ENCODE measurements at places on chromosomes 1 and 21.

DNA sequence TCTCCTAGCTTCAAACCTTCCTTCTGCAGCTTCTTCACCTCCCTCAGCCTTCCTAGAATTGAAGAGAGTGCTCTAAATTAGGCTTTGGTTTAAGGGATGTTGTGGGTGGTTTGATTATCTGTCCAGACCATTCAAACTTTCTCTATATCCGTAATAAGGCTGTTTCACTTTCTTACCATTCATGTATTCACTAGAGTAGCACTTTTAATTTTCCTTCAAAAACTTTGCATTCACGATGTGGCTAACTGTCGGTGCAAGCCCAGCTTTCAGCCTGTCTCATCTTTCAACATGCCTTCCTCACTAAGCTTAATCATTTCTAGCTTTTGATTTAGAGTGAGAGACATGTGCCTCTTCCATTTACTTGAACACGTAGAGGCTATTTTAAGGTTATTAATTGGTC, 26.2 kb upstream of the DESI2 start:
- DNase-seq, result no peak

DNA sequence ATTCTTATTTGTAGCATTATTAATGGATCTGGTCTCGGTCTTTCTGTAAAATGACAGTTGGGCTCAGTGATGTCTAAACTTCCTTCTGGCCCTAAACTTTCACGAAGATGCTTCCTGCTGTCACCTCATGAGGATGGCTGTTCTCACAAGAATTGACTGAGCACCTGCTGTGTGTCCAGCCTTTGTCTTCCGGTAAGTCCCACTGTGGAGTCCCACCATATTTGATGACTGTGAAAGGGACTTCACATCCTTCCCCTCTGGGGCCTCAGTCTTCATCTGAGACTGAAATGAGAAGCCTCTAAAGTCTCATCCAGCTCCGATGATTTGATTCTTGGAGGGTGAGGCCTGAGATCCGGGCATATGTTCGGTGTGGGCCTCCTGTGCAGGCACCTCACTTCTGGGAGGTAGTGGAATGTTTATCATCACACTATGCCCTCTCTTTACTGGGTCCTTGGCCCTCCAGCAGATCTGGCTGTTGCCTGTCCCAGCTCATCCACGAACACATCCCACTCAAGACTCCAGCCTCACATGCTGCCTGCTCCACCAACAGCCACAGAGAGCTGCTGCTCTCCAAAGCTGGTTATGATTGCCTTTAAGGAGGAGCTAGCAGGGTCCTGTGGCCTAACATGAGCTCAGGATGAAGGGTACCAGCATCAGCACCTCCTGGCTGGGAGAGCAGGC, 95.8 kb downstream of the KCNN3 start:
- DNase-seq, result no peak

DNA sequence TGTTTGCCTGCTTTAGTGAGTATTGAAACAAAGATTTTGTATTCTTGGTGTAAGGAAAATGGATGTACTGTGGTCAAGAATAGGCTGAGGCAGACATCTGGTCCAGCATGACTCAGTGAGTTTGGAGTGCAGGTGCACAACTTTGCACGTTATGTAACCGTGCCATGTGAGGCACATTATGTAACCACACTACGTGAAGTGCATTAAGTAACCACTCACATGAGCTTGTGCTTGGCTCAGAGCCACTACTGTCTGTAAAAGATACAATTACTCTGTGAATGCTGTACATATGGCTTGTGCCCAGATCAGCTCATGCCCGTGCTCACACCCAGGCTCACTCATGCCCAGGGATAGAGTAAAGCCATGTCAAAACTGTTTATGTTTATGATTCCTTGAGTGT, 216.8 kb downstream of the CTH start:
- no peak for DNase-seq

GRCh38 chr21:45824546-45825215, 156.9 kb upstream of the COL6A1 start:
- DNase-seq, result no peak

DNA sequence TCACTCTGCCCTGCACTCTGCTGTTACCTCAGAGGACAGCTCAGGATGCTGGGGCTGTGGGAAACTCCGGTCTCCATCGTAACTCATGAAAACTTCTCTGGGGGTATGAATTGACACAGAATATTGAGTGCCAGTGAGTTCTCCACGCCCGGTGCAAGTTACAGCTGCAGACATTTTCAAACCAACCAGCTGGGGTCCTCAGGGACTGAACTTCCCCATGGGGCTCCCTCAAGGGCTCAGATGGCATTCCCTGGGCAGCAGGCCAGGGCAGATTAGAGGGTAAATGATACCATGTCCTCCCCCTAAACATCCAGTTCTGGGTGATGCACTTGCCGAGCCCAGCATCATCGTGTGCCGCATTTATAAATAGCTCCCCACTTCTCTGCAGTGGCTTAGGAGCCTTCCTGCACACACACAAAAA, 27.8 kb upstream of the CCSAP start:
- no peak for DNase-seq

DNA sequence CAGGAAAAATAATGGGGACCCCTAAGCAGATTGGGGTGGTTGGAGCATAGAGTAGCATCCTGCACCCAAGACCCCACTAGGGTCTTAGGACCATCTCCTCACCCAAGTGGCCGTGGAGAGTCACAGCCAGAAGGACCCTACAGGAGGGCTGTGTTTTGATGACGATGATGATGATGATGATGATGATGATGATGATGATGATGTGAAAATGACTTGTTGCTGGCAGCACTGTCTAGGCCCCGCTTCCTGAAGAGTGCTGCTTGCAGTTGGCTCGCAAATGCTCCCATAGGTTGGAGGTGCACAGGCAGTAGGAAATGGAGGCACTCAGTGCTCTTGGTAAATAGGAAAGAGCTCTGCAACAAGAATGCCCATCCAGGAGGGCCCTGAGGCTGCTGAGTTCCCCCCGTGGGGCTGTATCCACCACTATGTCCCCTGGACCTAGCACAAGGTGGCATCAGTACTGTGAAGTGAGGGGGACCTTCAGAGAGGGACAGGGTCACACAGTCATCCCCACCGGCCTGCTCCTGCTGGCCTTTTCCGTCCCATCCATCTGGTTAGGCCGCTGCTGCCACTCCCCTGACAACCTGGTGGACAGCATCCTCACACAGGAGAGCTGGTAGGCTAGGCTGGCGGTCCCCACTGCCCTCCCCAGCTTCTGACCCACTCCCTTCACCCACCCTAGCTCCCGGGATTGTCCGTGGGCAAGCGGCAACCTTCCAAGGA, 139.6 kb downstream of the FOXD2 start:
- no peak for DNase-seq

GRCh38 chr1:191125950-191126349, 648.3 kb upstream of the BRINP3 start:
- DNase-seq, result no peak

GRCh38 chr1:30300669-30301068, 422.7 kb downstream of the MATN1 start:
- DNase-seq, result no peak
